ENCODE measurements at places on chromosomes 12 and 14. TPM values are rescaled to one million over a fixed set of nuclear protein-coding genes. Genes with fewer than 3 reads are reported as not detected.
A peak's percentile ranks its signal among the peaks of the same experiment; 100 is the strongest.

GNB3 gene
- 32.6 TPM for polyA plus RNA-seq

POP5 gene
- polyA plus RNA-seq = 22.7 TPM

ANKRD33 gene
- polyA plus RNA-seq = not detected

DNA sequence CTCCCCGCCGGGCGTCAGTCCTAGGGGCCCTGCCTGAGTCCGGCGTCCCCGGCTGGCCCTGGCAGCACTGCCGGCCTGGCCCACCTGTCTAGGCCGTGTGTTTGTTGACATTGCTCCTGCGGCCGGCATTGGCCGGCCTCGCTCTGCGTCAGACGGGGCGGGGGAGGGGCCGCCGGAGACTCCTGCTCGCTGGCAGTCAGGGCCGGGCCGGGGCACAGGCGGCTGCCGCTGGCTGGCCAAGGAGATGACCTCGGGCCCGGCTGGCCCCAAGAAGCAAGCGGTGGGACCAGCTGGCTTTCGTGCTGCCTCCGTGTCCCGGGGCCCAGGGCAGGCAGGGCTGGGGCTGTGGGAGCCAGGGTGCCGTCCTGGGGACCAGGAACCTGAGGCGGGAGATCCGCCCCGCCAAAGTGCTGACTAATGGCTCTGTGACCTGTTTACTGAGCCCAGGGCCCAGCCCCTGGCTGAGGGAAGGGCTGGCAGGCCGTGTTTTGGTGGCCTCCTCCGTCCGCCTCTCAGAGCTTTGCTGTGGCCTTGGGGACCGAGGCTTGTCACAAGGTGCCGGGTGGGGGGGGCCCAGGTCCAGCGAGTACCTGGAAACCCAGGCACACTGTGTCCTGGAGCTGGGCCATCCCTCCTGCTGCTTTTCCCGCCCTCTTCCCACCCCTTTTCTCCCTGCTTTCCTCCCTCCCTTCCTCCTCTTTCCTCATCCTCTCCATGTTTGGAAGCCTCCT, 1.8 kb downstream of the ULK1 start:
- peak; percentile 86 for DNase-seq

- no peak for DNase-seq
Observed at GRCh38 chr12:111616177-111616623, 17.1 kb upstream of the ATXN2 start.

- DNase-seq = peak; percentile 15
Observed at GRCh38 chr12:123363740-123364531, 711 bp downstream of the SBNO1 start.

DNA sequence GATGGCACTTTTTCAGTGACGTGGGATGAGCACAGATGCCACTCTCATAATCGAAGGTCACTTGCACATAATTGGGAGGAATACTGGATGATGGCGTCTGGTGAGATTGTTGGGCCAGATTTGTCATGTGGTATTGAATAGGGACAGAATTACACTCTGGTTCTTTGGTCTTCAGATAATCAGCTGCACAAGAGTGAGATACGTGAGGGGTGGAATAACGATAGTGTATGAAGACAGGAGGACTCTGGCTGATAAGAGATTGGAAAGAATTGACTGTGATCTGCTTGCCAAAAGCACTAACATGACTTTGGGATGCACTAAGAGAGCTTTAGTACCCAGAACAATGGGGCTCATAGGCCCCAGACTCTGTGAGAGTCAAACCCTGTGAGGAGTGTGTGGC, 7.0 kb upstream of the RABGGTA start:
- DNase-seq = no peak

- no peak for DNase-seq
Observed at GRCh38 chr14:30580616-30581282, 21.8 kb downstream of the G2E3 start.

DNA sequence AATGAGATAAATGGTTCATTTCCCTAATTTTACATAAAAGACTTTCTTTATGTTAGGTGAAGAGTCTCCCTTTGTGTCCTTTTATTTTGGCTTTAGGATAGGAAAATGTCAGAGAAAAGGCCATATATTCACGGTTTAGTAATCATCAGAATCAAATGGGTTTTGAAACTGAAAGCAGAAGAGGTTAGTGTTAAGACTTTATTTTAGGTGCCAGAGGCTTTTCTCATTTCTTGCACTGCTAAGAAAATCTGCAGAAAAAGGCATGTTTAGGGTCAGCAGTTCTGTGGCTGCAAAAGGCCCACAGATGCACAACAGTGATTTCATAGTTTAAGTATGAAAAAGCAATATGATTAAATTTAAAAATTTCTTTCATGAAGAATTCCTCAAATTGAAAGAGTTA, 80.4 kb upstream of the SINHCAF start:
- no peak for DNase-seq

DNA sequence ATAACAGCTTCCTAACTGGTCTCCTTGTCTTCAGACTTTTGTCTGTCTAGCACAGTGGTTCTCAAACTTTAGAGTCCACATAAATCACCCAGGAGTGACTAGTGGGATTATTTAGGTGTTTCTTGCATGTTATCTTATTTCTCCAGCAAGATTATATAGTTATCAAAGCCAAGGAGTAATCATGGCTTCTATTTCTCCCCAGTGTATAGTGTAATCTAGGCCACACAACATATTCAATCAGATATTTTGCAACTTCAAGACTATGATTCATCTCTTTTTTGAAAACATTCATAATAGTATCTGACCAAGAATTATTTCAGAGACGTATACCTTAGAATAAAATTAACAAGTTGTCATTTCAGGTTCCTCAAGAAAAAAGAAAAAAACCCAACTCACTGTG, 131.9 kb downstream of the CEP83 start:
- DNase-seq = no peak
